ENCODE measurements at places on chromosomes 2 and 18.

DNA sequence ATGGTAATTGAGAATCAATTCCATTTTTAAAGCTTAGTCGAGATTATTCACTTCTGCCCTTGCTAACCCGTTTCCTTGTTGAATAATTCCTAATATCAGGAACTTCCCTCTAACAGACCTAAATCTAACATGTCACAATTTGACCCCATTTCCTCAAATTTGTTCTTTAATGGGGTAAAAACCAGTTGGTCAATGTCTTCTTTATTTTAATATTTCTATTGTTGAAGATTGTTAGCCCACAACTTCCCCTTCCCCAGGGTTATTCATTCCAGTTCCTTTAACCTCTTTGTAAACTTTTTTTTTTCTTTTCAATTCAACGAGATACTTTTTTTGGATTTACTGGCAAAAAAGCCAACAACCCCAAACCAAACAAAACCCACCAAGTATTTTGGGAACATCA, 7.3 kb downstream of the TNFRSF11A start:
- DNase-seq: no peak

GRCh38 chr18:36843199-36843598, 14.3 kb downstream of the KIAA1328 start:
- DNase-seq: no peak

- no peak for DNase-seq
Observed at GRCh38 chr2:232170396-232170795, 208.2 kb upstream of the ALPP start.

DNA sequence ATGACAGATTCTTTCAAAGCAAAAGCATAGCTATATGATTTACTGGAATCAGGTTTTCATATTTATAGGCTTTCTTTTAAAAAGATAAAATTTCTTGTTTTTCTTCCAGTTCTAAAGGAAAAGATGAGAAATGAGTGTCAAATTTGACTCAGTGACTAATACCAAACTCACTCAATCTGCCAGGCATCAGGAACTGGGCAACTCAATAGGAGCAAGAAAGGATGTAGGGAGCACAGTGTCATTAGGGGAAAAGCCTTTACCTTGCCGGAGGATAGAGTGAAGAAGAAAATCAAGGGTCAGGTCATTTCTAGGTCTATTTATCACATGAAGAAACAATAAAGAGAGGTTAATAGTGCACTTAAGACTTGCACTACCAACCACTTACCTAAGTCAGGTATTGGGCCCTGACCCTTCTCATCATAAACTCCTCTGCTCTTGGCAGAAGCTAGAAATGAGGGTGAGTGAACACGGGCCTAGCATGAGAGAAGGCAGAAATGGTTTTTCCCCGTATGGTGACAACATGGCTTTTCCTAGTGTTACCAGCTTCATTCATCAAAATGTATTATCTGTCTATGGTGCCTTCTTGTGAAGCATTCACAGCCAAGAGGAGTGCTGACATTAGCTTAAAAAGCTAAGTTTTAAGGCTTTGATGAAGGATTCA, 151.0 kb downstream of the ARHGAP15 start:
- no peak for DNase-seq

DNA sequence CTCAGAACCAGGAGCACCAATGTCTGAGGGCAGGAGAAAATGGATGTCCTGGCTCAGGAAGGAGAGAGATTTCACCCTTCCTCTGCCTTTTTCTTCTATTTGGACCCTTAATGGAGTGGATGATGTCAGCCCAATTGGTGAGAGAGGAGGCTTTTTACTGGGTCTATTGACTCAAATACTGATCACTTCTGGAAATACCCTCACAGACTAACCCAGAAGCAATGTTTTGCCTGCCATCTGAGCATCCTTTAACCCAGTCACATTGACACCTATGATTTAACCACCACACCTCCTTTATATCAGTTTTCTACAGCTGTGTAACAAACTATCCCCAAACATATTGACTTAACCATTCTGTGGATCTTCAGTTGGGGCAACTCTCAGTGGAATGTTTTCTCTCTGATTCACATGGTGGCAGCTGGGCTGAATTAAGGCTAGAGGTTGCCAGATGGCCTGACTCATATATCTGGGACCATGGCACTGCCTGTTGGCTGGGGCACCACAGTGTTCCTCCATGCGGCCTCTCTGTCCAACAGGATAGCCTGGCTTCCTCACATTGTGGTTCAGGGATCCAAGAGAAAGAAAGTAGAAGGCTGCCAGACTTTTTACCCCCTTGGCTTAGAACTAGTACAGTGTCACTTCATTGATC, 18.2 kb upstream of the MBOAT2 start:
- DNase-seq: no peak

DNA sequence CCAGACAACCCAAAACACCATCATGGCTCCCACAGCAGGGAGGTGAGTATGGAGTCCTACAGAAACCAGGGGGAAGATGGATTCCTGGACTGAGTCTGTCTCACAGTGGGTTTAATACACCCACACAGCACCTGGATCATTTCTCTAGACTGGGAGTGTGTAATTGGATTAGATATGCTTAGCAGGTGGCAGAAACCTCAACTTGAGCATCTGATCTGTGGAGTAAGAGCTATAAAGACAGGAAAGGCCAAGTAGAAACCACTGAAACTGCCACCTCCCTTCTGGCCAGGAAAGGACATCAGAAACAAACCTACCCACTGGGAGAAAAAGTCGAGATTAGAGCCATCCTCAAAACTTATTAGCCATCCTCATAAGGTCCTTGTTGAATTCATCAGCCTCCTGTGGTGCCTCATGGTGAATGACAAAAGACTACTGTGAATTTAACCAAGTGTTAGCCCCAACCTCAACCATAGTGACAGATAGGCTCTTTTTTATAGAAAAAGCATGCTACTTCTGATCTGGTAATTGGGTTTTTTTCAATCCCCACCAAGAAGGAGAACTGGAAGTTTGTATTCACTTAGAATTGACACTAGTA, 28.1 kb upstream of the CHST9 start:
- DNase-seq: no peak

All from stimulated activated CD4-positive, alpha-beta T cell treated with anti-CD3 and anti-CD28 coated beads, TNF-alpha, amount 100 ng/mL, for 24 hours (primary cell).